ENCODE measurements at places on chromosomes 3 and 15. TPM values are rescaled to one million over a fixed set of nuclear protein-coding genes. Genes with fewer than 3 reads are reported as not detected.

DNA sequence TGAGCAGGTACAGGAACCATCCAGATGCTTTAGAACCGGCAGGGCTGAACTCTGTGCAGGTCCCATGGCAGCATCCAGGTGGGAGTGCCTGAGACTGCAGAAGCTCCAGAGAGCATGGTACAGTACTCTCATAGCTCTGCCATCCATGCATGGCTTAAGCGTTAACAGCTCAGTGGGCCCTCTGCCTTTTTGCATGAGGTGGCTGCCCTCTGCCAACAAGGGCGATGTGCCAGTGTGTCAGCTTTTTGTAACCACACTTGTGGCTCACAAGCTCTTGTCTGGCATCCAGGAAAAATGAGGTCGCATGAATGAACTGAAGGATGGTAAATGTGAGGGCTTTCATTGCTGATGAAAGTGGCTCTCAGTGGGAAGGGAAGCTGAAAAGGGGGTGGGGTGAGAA, 950.1 kb downstream of the DIPK2A start:
- no peak for DNase-seq

- DNase-seq = no peak
Observed at GRCh38 chr3:23113455-23114171, 89.5 kb upstream of the UBE2E2 start.

DNA sequence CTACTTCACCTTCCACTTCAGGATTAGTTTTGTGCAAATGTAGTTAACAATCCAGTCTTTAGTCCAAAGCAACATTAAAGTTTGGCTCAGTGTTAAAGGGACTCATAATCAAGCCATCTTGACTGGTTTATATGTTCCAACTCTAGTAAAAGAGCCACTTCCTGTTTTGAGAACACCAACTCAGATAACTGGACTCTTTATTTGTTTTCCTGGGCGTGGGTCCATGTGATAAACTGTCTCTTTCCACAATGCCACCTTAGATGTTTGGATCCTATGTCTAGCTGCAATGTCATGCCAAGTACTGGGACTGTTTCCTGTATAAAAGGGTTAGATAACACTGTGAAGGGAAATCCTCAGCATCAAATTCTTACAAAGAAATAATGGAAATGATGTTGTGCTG, 545.0 kb downstream of the PYDC2 start:
- no peak for DNase-seq

The HRG gene
- total RNA-seq = not detected

DNA sequence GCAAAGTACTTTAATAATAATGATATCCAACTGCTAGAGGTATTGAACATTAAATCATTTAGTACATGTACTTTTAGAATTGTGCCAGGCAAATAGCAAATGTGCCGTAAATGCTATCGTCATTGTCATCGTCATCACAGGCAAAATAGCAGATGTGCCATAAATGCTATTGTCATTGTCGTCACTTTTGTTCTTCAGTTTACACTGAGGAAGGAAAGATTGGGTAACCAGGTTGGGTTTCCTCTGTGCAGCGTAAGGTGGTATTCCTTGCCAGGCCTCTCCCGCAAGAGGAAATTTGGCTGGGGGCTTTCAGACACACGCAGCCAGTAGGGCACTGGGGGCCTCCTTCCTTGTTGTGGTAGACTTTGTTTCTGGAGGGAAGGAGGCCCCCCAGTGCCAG, 26.4 kb downstream of the ABHD17C start:
- no peak for DNase-seq

The ACAN gene
- total RNA-seq = 0.13 TPM

DNA sequence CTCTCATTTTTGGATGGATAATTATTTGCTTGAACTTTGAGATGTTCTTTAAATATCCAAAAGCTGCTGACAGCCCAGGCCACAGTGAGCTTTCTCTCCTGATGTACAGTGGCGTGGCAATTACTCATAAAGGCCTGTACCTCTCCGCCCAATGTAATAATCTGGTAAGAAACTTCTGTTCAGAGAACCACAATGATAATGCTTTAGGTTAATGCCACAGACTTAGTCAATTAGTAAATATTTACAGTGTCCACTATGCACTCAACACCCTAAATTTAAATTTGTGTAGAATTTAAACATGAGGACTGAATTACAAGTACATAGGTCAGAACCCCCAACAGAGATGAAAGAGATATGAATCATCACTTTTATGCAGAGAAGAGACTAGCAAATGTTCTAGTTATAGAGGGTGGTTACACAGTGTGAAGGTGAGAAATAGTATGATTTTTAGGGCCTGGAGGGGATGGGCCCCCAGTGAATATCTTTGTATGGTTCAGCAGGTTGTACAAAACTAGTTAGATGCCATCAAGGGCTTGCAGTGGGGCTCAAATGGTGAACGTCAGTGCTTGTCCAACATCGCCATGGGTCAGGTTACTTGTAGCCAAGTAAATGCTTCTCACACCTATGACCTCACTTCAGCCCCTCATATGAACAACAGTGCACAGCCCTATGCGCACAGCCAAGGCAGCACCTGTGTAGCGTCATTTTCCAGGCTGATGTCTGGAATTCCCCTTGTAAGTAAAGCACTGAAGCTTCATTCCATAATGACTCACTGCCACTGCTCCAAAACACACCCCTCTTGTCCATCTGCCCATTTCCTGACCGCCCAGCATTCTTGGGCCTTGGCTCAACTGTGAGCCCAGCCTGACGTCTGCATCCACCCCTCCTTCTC, 13.3 kb downstream of the ABHD2 start:
- peak; percentile 72 for DNase-seq

DNA sequence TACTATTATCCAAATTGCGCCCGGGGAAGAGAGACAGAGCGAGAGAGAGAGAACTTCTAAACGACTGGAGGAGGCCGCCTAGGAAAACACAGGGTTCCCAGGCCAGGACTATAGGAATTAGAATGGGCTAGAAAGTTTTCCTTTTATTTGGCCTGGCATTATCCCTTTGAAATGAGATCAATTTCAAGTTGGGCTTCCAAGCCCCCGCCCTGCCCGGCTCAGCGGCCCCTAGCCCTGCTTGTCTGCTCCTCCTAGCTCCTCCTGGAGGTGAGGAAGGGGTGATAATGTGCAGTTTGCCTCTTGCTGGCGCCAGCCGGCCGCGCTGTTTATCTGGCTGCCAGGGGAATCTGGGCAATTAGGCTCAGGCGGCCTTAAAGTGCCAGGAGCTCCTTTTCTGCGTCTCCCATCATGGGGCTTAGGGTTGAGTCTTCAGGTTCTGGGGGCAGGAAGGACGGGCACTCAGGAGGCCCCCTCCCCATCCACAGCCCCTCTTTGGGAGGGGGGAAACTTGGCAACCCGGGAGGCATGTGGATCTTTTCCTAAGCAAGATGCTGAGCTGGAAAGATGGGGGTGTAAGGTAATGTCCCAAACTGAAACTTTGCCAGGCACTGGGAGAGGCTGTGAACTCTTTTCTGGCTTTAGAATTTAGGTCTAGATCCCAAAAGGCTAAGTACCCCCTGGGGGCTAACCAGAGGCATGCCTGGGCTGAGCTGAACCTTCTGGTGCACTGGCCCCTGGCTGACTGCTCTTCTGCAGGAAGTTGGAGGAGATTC, 5.5 kb downstream of the SMAD6 start:
- peak; percentile 64 for DNase-seq

DNA sequence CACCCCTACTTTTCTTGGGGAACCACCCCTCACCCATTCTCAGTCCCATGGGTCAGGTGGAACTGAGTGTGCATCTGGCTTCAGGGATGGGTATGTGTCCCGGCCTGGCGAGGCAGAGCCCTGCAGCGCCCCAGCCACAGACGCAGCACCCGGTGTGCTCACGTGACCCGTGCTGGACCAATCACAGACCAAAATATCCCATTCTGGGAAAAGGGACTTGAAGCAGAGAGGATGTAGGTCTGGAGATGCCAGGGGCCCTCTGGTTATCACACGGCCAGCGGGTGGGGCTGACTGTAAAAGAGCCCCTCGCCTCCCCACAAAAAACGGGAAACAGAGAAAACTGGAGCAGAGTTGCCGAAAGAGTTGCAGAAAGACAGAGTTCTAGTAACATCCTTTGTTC, 138.0 kb upstream of the RAD18 start:
- DNase-seq = no peak

DNA sequence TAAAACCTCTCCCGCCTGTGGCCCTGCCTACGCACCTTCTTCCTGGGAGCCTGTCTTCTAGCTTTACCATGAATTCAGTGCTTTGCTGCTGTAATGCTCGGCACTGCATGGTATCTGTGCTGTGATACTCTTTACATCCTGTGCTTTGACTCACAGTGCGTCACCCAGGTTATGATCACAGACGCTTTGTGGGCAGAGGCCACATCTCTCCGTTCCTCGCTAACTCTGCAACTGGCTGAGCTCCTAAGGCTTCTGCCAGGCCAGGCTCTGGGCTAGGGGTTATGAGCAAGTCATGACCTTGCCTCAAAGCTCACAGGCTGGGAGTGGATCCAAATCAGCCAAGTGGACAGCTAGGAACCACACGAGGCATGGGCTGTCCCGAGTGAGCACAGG, 23.2 kb downstream of the SPTBN5 start:
- DNase-seq = peak; percentile 54

The EFHB gene
- not detected for total RNA-seq

GRCh38 chr15:90020021-90020735, 19.1 kb downstream of the ZNF710 start:
- DNase-seq = no peak

The EBLN2 gene
- total RNA-seq = 1.2 TPM

GRCh38 chr3:188309437-188310269, 155.7 kb downstream of the LPP start:
- no peak for DNase-seq

DNA sequence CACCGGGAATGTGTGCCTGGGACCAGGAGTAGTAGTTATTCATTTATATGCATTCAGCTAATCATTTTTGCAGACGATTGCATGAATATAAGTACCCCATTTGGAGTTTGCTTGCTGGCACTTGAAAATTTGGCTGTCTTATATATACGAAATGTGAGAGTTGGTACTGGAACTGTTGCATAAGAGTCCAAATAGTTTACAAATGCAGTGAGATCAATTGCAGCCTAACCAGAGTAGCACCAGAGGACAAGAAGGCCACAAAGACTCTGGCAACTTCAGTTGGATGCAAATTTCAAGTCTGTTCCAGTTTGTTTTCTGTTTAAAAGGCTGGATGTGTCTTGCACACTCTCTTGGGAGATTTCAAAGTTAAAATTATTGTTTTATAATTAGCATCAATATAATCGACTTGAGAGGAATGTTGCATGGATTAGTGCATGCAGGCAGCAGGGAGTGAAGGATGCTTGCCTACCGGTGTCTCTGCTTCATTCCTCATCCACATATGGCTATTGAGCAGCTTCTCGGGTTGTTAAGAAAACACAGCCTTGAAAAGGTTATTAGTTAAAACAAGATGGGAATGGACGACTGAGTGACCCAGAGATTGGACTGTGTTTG, 213.0 kb downstream of the PTPRG start:
- no peak for DNase-seq

GRCh38 chr3:4776399-4776979, 202.7 kb upstream of the BHLHE40 start:
- no peak for DNase-seq

The GPR62 gene
- total RNA-seq = not detected

DNA sequence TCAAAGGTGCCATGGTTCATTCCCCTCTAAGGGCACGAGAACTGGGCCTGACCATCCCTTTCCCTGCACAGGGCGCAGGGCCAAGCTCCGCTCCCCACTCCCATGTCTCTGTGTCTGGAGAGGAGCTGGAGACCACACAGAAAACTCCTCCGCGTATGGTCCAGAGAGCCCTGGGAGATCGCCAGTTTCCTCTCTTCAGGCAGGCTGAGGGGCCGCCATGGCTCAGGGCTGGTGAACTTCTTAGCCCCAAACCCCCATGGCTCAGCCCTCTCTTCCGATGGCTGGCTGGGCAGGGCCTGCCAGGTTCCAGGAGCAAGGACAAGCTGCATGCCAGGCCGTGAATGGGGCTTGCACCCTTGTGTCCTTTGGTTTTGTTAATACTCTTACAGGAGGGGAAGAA, 52.9 kb downstream of the EXOG start:
- no peak for DNase-seq

- peak; percentile 73 for DNase-seq
Observed at GRCh38 chr15:68578980-68579935, at the start of gene CORO2B. Gene CORO2B (plus strand): TSS chr15:68578993. CDS start chr15:68579263, 270 bp downstream.

DNA sequence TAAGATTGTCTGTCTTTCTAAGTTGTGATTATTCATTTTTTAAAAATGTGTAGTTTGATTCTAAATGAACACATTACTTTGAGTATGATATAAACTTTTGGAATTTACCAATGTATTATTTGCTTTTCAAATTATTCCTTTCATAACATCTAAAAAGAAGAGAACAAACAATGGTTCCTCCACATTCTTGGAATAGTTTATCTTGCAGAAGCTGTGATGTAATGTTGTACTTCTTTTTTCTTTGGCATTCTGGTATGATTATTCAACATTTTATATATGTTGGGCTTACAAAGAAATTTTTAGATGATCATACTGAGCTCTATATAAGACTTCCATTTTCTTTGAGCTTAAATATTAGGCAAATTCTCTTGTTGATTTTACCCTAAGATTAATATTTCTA, 419.2 kb downstream of the DIPK2A start:
- DNase-seq = no peak
